Ureter (tissue), 1 donor: ENCODE measurements at places on chromosomes 11 and 22. TPM values are rescaled to one million over a fixed set of nuclear protein-coding genes. Genes with fewer than 3 reads are reported as not detected.

Gene PARVG
- 13.5 TPM for total RNA-seq

Gene C1QTNF5
- total RNA-seq = 14.6 TPM

- DNase-seq = no peak
These were observed 28.2 kb downstream of the HSD17B12 start for GRCh38 chr11:43708776-43709175.

Gene MYO7A
- total RNA-seq = 5.8 TPM

Gene CARD18
- total RNA-seq = not detected

Gene C11orf87
- 5.9 TPM for total RNA-seq

DNA sequence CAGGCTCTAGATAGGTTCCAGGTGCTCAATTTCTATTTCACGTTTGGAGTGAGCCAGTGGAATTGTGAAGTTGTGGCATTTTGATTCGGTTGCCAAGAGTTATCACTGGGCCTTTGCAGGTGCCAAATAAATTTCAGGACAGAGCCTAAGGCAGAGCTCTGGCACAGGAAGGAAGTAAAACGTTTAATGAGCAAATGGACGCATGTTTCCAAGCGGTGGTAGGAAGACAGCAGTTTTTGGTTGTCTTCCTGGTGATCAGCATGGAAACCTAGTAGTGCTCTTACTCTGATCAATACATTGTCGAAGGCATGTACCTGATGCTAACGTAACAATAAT lies 452 bp downstream of the BIRC3 start:
- DNase-seq = no peak

GRCh38 chr11:126115816-126116331 lies 53.2 kb upstream of the CDON start:
- peak; percentile 80 for DNase-seq

GRCh38 chr11:114073007-114073827 lies 13.7 kb downstream of the ZBTB16 start:
- DNase-seq = no peak

Gene HOATZ
- not detected for total RNA-seq

DNA sequence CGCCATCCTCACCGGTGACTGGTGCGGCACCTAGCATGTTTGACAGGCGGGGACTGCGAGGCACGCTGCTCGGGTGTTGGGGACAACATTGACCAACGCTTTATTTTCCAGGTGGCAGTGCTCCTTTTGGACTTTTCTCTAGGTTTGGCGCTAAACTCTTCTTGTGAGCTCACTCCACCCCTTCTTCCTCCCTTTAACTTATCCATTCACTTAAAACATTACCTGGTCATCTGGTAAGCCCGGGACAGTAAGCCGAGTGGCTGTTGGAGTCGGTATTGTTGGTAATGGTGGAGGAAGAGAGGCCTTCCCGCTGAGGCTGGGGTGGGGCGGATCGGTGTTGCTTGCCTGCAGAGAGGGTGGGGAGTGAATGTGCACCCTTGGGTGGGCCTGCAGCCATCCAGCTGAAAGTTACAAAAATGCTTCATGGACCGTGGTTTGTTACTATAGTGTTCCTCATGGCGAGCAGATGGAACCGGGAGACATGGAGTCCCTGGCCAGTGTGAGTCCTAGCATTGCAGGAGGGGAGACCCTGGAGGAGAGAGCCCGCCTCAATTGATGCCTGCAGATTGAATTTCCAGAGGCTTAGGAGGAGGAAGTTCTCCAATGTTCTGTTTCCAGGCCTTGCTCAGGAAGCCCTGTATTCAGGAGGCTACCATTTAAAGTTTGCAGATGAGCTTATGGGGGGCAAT lies 1.1 kb downstream of the NEAT1 start:
- DNase-seq = no peak

DNA sequence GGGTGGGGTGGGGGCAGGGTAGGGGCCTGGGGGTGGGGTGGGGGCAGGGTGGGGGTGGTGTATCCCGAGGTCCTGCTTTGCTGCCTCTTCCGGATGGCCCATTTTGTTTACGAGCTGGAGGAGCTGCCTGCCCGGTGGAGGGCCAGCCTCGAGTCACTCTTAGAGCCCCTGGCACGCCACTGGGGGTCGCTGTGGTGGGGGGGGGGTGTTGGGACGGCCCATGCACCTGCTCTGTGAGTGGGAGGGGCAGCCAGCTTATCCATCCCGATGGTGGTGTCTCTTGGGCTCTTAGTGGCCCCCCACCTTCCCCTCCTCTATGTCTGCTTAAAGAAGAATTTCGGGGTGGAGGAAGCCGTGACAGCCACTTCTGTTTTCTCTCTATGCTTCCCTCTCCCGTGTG lies 24.6 kb downstream of the MRGPRD start:
- no peak for DNase-seq

- no peak for DNase-seq
These were observed 534.5 kb downstream of the LRRC4C start for GRCh38 chr11:40924915-40925314.

GRCh38 chr11:124612045-124612444 lies 817 bp downstream of the PANX3 start:
- DNase-seq = no peak

Gene CCDC73
- 0.26 TPM for total RNA-seq

Gene H19
- total RNA-seq = 130 TPM

DNA sequence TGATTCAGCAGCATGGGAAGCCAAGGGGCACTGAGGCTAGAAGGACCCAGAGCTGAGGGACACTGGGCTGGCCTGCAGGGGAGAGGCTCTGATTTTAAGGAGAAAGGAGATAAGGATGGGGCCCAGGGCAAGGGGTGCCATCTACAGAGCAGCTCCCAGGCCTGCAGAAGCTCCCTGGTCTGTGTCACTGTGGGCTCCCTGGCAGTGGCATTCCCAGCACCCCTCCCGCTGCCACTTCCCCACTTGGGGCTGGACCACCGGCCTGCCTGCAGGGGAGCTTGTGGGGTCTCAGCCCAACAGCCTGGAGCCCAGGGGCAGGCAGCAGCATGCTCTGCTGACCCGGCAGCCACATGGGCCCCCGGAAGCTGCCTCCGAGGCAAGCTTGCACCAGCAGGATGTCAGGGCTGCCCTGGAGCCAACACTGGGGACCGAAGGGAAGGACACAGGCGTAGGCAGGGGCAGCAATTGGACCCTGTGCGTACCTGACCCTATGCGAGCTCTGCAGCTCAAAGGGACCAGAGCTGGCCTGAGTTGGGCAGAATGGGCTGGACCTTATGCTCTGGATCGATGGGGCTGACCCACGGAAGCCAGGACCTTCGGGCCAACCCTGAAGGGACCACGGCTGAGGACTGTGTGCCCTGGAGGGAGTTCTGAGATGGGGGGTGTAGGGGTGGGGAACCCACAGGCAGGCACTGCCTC lies 35.4 kb upstream of the WNT7B start:
- no peak for DNase-seq

Gene ANO5
- total RNA-seq = 5.2 TPM

DNA sequence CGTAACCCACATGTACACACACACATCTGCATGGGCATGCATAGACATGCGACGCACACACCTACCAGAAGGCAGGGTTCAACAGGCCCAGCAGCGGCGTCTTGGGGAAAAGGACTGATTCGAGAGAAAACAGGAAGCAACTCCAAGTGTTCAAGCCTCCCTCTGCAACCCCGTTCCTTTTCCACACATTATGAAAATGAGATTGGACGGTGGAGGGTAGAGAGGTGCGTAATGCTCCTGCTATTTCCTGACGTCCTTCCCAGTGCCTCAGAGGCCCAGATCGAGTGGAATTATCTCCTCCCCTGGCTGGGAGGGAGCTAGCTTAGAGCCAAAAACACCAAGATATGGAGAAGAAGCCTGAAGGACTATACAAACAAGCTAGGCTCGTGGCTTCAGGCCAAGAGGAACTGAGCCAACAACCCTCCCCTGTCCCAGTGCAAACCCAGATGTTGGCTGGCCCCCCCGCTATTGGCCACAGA lies 289.2 kb downstream of the MN1 start:
- DNase-seq = peak; percentile 78

DNA sequence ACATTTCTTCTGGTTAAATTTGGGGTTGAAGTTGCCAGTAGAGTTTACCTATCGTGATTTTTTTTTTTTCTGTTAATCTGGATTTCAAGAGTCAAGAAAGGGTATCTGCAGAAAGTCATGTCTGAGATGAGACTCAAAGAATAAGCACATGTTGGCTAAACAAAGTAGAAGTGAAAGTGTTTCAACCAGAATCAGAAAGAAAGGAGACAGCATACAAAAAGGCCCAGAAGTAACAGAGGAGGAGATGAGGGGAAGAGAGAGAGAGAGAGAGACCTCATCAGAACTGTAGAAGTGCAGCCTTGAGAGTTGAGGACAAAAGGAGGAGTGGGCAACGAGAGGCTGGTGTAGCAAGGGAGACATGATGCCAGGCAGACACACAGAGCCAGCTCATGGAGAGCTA lies 54.9 kb downstream of the SVIP start:
- DNase-seq = no peak

GRCh38 chr11:86805873-86806310 lies 5.5 kb downstream of the PRSS23 start:
- DNase-seq = no peak

DNA sequence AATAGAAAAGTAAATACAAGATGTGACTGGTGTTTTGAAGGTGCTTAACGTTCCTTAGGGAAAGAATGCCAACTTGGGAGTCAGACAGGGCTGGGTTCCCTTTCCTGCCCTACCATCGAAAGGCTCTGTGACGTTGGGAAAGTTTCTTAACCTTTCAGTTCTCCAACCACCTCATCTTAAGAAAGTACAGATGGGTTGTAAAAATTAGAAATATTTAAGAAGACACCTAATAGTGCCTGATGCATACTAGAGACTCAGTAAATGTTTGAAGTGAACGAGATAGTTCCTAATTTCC lies 1.1 kb downstream of the GTPBP1 start:
- no peak for DNase-seq

GRCh38 chr11:112655371-112655770 lies 305.8 kb upstream of the NCAM1 start:
- peak; percentile 57 for DNase-seq

DNA sequence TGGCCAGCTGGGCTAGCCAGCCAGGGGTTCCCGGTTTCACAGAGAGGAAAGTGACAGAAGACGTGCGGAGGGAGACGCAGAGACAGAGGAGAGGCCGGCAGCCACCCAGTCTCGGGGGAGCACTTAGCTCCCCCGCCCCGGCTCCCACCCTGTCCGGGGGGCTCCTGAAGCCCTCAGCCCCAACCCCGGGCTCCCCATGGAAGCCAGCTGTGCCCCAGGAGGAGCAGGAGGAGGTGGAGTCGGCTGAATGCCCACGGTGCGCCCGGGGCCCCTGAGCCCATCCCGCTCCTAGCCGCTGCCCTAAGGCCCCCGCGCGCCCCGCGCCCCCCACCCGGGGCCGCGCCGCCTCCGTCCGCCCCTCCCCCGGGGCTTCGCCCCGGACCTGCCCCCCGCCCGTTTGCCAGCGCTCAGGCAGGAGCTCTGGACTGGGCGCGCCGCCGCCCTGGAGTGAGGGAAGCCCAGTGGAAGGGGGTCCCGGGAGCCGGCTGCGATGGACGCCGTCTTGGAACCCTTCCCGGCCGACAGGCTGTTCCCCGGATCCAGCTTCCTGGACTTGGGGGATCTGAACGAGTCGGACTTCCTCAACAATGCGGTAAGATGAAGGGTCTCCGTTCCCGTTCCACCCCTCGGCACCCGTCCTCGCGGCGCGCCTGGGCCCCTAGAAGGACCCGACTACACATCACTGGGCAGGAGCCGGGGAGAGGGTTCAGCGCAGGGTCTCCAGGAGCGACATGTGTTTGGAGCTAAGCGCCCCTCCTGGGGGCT lies at the start of gene CREB3L1:
TSS of gene CREB3L1 (plus strand) at position 41 of the 765 bp plus-strand sequence. CDS start at position 491, 450 bp downstream.
- DNase-seq = peak; percentile 82

Gene MTA2
- 128 TPM for total RNA-seq

DNA sequence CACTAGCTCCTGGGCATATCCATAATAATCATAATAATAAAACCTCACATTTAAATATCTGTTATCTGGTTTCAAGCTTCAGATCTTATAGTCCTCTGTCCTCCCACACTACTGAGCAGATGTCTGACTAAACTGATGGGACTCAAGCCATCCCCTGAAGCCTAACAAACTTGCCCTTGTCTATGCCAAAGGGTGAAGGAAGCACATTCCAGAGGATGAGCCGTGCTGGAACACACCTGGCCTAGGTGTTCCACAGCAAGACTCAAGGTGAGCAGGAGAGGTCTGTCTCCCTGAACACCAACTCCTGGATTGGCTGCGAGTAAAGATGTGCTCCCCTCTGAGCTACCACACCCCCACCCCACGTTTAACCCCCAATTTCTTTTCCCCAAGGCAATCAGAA lies 14.7 kb downstream of the SCUBE2 start:
- DNase-seq = no peak

Gene OR52R1
- not detected for total RNA-seq

Gene C11orf42
- total RNA-seq = not detected

DNA sequence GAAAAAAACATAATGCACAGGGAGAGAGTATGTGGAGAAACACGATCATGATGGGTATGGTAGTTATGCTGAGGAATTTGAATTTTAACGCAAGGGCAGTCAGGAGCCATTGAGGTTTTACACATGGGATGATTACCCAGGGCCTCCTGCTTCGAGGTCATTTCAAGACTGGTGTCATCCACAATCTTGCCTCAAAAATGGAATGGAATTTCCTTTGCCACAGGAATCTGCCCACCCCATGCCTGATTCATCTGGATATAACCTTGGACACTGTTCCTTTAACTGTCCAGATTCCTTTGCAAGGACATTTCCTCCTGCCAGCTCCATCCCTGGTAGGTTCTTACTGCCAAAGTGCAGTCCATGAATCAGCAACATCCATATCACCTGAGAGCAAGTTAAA lies 655.9 kb upstream of the TENM4 start:
- DNase-seq = no peak

DNA sequence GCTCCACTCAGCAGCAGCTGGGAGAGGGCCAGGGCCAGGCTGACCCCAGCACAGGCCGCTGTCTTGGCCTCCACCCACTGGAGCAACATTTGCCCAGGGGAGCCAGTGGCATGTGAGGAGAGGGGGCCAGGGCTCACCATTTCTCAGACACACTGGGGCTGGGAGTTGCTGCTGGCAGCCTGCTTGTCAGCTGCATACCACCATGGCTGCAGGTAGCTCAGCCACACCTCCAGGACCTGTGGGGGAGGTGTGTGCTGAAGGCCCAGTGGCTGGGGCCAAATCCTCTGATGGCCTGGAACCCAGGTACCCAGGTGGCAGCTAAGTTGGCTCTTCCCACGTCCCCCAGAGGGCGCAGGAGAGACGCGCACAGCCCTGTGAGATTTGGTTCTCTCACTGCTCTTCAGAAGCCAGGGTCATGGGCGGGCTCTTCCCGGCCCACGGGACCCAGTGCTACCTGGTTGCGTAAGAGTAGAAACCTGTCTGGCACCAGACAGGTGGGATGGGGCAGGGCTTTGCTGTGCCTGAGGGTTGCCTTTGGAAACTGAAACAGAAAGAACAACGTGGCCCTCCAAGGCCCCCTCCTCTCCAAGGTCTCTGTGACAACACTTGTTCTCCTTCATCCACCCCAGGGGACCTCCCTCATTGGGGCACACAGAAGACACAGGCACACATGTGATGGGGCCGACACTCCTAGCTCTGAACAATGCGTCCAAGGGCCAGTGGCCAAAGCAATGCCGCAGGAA lies 98.8 kb downstream of the MED15 start:
- DNase-seq = peak; percentile 84
